ENCODE measurements at places on chromosomes 3 and 15.

GRCh38 chr3:28406241-28406640 lies 57.6 kb upstream of the AZI2 start:
- DNase-seq = no peak

DNA sequence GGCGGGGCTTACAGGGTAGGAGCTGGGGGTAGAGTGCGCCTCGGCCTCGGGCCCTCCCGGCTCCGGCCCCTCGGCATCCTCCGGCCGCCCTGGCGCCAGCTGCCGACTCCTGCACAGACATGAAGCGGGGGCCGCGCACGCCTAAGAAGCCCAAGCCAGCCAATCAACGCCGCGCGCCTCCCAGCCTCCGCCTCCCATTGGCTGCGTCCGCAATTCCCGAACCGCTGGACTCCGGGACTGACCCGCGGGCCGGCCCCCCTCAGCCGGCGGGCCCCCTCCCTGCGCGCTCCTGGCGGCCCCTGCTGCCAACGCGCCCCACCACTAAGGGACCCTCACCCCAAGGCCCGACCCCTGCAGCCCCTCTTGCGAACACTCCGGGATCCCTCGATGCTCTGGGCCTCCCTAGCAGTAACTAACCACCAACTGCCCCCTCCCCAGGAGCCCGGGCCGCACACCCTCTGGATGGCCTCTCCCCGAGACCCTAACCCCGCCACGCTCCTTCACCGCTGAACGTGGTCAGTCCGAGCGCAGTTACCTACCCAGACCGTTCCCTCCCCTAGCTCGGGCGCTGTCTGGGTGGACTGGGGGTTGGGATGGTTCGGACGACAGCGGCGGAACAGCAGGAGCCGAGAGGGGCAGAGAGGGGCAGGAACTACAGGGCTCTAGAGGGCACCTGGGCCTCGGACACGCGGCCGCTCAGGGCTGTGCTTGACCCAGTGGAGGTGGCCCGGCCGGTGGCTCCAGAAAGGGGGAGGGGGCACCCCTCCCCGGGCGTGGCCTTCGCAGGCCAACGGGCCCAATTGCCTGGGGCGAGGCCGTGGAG lies 5.0 kb downstream of the GATA2 start:
- no peak for DNase-seq

DNA sequence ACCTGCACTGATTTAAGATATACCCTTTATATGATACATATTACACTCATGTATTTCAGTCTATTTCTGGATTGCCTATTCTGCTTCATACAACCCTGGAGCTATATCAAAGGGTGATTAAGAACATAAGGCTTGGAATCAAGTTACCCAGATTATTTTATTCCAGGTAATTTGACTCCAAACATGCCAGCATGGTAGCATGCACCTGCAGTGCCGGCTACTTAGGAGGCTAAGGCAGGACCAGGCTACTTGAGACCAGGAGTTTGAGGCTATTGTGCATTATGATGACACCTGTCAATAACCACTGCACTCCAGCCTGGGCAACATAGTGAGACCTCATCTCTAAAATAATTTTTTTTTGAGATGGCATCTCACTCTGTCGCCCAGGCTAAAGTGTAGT lies 50.4 kb upstream of the NEO1 start:
- no peak for DNase-seq

- DNase-seq = no peak
These were observed 119.9 kb upstream of the STT3B start for GRCh38 chr3:31412832-31413231.

DNA sequence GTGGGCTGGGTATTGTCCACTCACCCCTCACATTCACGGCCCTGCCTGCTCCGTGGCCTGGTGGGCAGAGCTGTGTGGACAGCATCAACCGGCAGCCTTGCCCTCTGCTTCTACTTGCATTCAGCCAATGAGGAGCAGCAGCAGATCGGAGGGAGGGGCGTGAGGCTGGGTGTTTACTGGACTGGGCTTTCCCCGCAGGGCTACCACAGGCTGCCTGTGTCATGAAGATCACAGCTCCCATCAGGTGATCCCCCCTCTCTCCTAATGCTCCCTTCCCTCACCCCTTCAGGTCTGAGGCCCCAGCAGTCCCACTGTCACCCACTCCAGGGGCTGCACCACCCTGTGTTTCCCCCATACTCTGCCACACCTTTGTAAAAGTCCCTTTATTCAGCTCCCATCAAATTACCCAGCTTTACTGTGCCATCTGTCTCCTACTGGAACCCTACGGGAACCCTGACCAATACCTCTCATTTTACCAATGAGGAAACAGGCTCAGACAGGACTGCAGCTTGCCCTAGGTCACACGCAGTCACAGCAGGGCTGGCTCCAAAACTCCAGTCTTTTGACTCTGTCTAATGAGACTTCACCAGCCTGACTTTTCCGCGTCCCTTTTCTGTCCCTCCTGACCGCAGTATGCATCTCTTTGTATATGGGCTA lies 81.1 kb downstream of the MEGF11 start:
- no peak for DNase-seq
